ENCODE measurements at places on chromosomes 3 and 15. TPM values are rescaled to one million over a fixed set of nuclear protein-coding genes. Genes with fewer than 3 reads are reported as not detected.

DNA sequence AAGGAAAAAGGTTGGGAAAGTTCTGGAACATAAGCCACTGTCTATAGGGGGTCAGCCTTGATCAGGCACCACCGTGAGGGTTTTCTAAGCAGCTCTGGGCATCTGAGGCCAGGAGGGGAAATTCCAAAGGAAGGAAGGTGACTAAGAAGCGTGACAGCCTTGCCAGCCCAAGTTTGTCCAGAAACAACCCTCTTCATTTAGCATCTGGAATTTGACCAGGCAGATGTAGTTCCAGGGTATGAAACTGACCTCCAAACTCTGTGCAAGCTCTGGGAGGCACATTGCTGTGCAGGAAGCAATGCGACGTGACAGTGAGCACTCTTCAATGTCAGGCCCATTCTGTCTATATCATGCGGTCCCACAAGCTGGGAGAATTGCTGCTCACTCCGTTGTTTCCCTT is 85.4 kb upstream of the TPM1 start:
- no peak for DNase-seq
- H3K27me3 ChIP-seq, result no peaks in the 10 kb centered on the region
- peak overlapping the region; percentile 31 for H3K27ac ChIP-seq
- peaks cover 14% of the 10 kb centered on the region for H3K4me1 ChIP-seq

DNA sequence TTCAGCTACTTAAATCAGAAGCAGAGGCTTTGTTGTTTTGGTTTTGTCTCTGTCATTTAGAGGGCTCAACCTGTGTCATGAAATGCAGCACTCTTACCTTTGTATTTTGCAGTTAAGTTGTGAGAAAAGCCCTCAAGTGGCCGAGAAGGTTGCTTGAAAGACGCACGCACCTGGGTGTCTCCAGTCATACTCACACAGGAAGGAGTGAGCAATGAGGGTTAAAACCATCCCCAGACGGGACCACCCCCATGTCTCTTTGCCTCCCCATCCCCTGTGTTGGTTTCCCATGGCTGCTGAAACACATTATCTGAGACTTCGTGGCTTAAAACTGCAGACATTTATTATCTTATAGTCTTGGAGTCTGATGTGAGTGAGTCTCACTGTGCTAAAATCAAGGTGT is 376.1 kb upstream of the CFAP20DC start:
- no peaks in the 10 kb centered on the region for H3K27me3 ChIP-seq
- H3K36me3 ChIP-seq, result no peaks in the 10 kb centered on the region

DNA sequence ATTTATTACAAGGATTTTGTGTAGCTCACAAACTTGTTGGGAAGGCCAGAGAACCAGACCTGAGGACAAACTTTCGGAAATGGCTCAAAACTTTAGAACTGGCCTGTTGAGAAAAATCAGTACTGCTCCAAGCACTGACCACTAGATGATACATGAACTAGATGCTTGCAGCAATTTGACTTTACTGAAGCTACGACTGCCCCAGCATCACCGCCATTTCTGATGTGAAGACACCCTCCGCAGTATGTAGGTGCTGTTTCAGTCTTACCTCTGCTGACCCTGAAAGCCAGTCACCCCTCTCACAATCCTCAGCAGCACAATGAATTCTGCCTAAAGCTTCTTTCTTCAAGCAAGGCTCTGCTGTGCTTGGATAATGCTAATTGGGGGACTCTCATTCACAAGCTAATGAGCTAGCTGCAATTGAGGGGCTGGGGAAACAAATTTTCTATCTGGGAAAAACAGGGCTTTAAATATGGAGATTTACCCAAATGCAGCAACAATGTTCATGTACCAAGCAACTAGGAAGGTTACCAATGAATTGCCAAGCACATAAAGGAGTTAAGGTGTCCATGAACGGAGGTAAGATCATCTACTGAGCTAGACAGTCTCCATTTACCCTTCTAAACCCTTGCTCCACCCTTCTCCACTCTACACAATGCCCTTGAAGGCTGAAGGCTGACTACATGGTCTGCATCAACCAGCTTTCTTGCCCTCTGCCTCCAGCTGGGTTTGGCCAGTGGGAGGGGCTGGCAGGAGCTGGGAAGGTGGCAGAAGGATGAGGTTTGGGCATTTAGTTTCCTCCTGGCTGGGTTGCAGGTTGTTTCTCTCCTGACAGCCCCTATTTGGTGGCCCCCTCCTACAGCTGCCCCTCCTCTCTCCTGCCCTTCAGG is 53.2 kb upstream of the FSTL1 start:
- peaks cover 12% of the 10 kb centered on the region for H3K4me1 ChIP-seq
- no peak overlapping the region for H3K4me3 ChIP-seq
- no peak overlapping the region for H3K27ac ChIP-seq
- no peak for DNase-seq
- H3K27me3 ChIP-seq, result no peaks in the 10 kb centered on the region

- no peak overlapping the region for H3K27ac ChIP-seq
- no peaks in the 10 kb centered on the region for H3K4me1 ChIP-seq
- H3K36me3 ChIP-seq, result no peaks in the 10 kb centered on the region
- H3K4me3 ChIP-seq, result no peak overlapping the region
- peaks cover 29% of the 10 kb centered on the region for H3K27me3 ChIP-seq
Measured at GRCh38 chr15:70420086-70420947, 322.6 kb upstream of the TLE3 start.

- DNase-seq, result no peak
- no peak overlapping the region for H3K27ac ChIP-seq
- peaks cover 4% of the 10 kb centered on the region for H3K4me1 ChIP-seq
- H3K4me3 ChIP-seq, result no peak overlapping the region
Measured at GRCh38 chr3:67017211-67017610, 19.1 kb downstream of the KBTBD8 start.

DNA sequence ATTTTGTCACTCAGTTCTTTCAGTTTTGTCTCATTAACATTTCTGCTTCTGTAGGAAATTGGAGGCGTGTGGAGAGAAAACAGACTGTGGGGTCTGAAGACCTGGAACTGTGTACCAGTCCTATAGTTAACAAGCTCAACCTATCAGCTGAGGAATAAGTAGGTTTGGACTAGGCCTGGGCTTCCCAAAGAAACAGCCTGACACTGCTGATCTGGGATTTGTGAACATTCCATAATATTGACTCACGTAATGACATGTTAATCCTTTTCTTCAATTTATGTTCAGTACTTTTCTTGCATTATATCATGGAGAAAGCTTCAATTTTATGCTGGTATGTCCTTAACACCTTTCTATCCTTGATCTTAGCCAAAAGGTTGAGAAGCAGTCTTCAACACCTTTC is 181.6 kb upstream of the RORA start:
- H3K4me1 ChIP-seq, result no peaks in the 10 kb centered on the region
- H3K4me3 ChIP-seq, result no peak overlapping the region
- no peak for DNase-seq

DNA sequence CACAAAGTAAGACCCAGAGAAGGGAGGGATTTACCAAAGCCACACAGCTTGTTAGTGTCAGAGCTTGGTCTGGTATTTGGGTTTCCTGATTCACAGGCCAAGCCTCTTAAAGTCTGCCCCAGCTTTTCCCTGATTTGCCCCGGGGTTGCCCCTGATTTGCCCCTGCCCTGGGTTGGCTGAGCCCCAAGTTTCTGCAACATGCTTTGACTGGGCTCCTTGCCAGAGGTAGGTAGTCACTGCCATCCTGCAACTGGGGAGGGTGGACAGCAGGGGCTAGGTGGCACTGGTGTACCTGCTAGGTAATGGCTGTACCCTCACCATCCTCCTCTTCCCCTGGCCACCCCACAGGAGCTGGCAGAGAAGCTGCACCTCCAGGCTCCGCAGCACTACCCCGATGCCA is 2.5 kb downstream of the MPI start:
- DNase-seq, result no peak
- no peaks in the 10 kb centered on the region for H3K36me3 ChIP-seq
- H3K4me1 ChIP-seq, result peaks cover 30% of the 10 kb centered on the region
- no peak overlapping the region for H3K4me3 ChIP-seq
- no peaks in the 10 kb centered on the region for H3K27me3 ChIP-seq

- no peaks in the 10 kb centered on the region for H3K4me1 ChIP-seq
- no peak overlapping the region for H3K27ac ChIP-seq
- H3K4me3 ChIP-seq, result no peak overlapping the region
- H3K27me3 ChIP-seq, result no peaks in the 10 kb centered on the region
Measured at GRCh38 chr3:23161896-23162570, 41.1 kb upstream of the UBE2E2 start.

DNA sequence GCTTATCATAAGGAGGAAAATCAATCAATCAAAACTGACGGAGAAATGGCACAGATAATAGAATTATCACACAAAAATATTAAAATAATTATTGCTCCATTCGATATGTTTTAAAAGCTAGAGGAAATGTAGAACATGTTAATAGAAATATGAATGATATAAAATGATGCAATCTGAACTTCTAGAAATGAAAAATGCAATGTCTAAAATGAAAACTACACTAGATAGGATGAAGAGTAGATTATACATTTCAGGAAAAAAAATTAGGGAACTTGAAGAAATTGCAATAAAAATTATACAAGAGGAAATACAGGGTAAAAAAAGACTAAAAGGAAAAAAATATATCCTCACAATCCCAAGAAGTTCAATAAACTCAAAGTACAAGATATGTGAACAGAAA is 80.2 kb upstream of the TP63 start:
- no peaks in the 10 kb centered on the region for H3K27me3 ChIP-seq
- no peak overlapping the region for H3K4me3 ChIP-seq
- no peak overlapping the region for H3K27ac ChIP-seq
- H3K4me1 ChIP-seq, result no peaks in the 10 kb centered on the region

- DNase-seq, result no peak
- H3K27me3 ChIP-seq, result no peaks in the 10 kb centered on the region
- no peak overlapping the region for H3K4me3 ChIP-seq
- H3K4me1 ChIP-seq, result no peaks in the 10 kb centered on the region
- no peak overlapping the region for H3K27ac ChIP-seq
Measured at GRCh38 chr3:162602619-162603018, 1106.0 kb downstream of the OTOL1 start.

DNA sequence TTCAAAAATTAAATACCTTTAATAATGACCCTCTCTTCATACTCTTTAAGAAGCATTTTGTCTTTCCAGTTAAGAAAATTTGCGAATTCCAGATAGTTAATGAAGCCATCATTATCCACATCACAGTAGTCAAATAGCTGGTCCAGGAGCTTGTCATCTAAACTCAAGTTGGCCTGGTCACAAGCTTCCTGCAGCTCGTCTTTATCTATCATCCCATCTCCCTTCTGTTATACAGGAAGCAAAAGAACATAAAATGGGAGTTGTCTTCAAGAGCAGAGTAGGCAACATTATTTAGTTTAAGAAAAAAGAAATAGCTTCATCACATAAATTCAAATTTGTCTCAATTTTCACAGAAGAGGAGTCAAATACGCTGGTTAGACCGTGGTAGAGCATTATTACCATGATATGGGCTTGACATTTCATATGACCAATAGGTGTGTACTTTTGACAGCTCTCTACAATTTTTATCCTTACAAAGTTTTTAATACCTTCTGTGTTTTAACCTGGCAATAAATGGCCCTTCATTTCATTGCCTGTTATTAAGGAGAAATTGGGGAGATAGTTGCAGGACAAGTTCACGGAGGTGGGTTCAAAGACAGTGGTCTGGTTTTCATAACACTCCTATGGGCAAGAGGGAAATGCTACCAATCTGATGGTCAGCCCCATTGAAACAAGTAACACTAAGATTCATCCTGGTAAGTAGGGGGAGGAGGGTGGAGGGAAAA is 45.4 kb downstream of the EFHB start:
- no peaks in the 10 kb centered on the region for H3K27me3 ChIP-seq
- no peaks in the 10 kb centered on the region for H3K36me3 ChIP-seq
- H3K27ac ChIP-seq, result peak overlapping the region; percentile 11
- no peak for DNase-seq

DNA sequence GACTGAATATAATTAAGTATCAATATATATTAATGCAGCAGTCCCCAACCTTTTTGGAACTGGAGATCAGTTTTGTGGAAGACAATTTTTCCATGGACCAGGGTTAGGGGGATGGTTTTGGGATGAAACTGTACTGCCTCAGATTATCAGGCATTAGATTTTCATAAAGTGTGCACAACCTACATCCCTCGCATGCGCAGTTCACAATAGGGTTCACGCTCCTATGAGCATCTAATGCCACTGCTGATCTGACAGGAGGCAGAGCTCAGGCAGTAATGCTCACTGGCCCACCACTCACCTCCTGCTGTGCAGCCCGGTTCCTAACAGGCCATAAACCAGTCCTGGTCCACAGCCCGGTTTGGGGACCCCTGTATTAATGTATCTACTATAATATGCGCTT is 95.6 kb downstream of the ULK4 start:
- no peak for DNase-seq
- no peaks in the 10 kb centered on the region for H3K36me3 ChIP-seq
- no peaks in the 10 kb centered on the region for H3K4me1 ChIP-seq
- H3K4me3 ChIP-seq, result no peak overlapping the region
- H3K27ac ChIP-seq, result no peak overlapping the region
- no peaks in the 10 kb centered on the region for H3K27me3 ChIP-seq

- H3K27me3 ChIP-seq, result no peaks in the 10 kb centered on the region
- no peaks in the 10 kb centered on the region for H3K36me3 ChIP-seq
- no peak overlapping the region for H3K27ac ChIP-seq
- H3K4me3 ChIP-seq, result no peak overlapping the region
Measured at GRCh38 chr3:145124900-145125678, 1035.9 kb downstream of the PLOD2 start.

DNA sequence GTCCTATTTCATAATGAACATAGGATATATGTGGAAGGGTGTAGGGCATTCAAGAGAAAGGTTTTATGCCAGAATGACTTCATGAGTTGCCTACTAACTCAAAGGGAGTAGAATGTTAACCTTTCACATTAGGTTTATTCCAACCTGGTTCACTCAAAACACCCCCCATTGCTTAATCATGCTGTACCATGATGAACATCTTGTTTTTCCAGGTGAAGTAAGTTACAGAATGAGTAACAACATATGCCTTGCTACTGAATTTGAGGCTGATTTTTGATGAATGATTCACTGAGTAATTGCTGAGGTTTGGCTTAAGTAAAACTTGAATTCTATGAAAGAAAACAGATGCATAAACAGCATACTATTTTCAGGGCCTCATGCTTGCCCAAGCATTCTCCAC is 5.9 kb upstream of the CLDN16 start:
- H3K36me3 ChIP-seq, result no peaks in the 10 kb centered on the region
- H3K27ac ChIP-seq, result no peak overlapping the region
- no peak for DNase-seq

GRCh38 chr15:60318216-60318867 is 79.4 kb downstream of the ANXA2 start:
- DNase-seq, result no peak
- no peaks in the 10 kb centered on the region for H3K4me1 ChIP-seq
- no peaks in the 10 kb centered on the region for H3K27me3 ChIP-seq
- no peaks in the 10 kb centered on the region for H3K36me3 ChIP-seq
- H3K4me3 ChIP-seq, result no peak overlapping the region

- no peak for DNase-seq
- no peak overlapping the region for H3K4me3 ChIP-seq
- H3K27ac ChIP-seq, result no peak overlapping the region
- H3K4me1 ChIP-seq, result no peaks in the 10 kb centered on the region
Measured at GRCh38 chr3:128416578-128417211, 50.0 kb downstream of the DNAJB8 start.

The GOLGA8J gene
- total RNA-seq, result not detected

The ALDH1A2 gene
- 12.4 TPM for total RNA-seq

The PRSS50 gene
- 0.39 TPM for total RNA-seq

The TYRO3 gene
- total RNA-seq, result 10.1 TPM
